Stimulated activated CD8-positive, alpha-beta memory T cell treated with anti-CD3 and anti-CD28 coated beads, Interleukin-4, amount 100 ng/mL, for 24 hours (primary cell): ENCODE measurements at places on chromosomes 7 and 10.

DNA sequence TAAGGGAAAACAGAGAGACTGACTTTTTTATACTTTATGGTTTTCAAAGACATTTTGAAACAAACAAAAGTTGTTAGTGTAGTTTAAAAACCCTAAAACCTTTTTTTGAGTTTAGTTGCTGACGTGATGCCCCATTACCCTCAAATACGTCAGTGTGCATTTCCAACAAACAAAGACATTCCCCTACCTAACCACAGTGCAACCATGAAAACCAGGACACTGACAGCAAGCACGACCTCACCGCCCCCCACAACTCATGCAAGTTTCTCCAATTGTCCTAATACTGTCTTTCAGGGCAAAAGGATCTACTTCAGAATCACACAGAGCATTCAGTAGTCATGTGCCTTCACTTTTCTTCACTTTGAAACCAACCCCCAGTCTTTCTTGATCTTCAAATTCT is 75.0 kb downstream of the WNT2 start:
- DNase-seq, result no peak

- no peak for DNase-seq
These were observed 57.4 kb upstream of the EGFR start for GRCh38 chr7:54961391-54961790.

DNA sequence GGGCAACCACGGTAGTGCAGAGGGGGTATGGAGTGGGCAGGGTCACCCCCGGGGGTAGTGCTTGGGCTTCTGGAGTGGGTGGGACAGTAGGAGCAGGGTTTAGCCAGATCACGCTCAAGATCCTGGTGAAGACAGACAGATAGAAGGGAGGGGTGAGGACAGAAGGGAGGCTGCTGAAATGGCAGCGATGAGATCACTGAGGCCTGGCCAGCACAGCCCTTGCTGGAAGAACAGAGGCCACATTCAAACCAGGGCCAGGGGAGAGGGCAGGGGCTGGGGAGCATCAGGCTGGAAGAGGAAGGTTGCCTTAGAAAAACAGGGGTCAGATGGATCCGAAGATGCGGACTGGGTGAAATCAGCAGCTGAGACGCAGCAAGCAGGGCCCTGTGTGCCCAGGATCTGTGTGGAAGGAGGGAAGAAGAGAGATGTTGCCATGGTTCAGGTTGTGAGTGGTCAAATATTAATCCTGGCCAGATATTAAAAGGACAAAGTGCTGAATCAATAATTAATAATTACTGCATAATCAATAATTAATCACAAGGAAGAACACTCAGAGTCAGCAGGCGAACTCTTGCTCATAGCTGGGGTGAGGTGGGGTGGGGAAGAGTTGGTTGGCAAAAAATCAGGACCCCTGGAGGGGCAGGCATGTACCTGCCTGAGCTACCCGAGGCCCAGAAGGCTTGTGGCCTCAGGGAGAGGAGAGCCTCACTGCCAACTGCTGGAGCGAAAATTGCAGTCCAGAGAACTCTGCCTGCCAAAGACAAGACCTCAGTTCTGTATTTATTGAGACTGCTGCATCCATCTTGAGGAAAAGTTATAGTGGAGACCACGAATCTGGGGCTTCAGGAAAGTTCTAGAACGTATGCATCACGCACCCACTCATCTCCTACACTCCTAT is 105.7 kb downstream of the GRB10 start:
- no peak for DNase-seq

DNA sequence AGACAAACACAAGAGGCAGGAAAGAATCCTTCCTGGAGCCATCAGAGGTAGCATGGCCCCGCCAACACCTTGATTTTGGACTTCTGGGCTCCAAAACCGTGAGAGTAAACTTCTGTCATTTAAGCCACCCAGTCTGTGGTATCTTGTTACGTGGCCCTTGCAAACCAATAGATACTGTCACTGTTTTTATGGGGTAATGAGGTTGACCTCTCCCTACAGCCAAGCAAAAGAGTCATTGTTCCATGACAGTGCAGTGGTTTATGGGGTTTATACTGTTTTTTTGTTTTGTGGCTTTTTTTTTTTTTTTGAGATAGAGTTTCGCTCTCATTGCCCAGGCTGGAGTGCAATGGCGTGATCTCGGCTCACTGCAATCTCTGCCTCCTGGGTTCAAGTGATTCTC is 32.8 kb downstream of the KIAA1549 start:
- DNase-seq, result no peak

DNA sequence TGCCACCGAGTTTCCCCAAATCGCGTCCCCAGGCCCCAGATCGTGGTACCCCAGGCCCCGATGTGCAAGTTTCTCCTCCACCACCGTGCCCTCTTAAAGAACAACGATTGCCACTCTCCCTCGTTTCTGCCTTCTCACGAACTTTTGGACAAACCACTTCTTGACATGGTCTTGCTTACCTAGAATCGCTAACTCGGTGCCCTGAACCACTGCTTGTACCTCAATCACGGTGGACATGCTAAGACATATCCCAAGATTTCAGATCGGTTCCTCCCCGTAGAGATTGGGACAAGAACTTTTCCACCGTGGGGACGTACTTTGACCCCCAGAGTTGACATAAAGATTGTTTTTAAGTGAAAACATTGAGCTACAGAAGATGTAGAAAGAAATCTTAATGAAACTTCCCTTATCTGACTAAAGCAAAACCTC is 477 bp upstream of the ZC3HAV1 start:
- no peak for DNase-seq

DNA sequence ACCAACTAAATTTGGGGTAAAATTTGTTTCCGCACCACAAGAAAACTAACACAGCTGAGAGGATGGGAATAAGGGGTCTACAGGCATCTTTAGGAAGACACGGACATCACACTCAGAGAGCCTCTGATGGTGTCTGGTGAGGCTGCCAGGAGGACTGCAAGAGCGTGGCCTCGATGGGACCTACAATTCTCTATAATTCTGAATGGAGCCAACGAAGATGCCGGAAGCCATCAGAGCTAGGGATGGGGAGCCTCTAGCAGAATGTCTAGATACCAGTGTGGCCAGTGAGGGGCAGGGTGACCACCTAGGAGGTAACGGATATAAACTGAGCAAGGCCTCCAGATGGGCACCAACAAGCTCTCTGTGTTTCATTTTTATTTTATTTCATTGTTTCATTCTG is 7.5 kb downstream of the GRID1 start:
- no peak for DNase-seq

DNA sequence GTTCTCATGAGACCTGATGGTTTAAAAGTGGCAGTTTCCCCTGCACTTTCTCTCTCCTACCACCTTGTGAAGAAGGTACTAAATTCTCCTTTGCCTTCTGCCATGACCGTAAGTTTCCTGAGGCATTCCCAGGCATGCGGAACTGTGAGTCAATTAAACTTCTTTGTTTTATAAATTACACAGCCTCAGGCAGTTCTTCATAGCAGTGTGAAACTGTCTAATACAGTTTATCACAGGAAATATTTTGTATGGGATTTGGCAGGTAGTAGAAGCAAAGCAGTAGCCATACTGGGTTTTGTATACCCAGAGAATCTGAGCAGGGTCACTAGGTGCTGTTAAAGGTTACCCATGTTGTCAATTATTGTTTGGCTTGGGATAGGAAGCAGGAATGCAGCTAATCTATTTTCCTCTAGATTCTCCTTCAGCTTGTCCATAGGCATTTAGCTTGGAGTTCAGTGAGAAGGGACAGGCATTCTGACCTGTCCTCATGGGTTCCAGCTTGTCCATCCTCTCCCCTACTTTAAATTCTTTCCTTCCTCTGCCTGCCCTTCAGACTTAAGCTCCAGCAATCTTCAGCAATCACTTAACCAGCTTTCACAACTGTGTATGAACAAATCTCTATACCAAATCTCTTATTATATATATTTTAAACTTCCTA is 186.7 kb downstream of the PCLO start:
- DNase-seq, result no peak

DNA sequence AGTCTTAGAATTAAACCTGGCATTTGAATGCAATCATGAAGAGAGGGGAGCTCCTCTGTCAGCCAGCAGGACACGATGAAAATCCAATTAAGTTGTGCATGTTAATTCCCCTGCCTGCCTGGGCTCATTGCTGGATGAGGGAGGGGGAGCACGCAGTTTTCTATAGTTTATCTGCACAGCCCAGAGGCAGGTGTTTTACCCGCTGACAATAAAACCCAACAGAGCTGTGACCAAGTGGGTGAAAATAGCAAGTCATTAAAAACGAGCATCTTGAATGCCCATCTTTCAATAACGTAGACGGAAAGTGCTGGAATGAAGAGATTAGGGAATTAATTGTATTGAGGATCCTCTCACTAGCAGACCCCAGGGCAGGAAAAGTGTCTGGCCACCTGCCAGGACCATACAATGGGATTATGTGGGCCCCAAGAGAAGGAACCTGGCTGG is 100.1 kb upstream of the FAM20C start:
- DNase-seq, result no peak

- no peak for DNase-seq
These were observed 105.0 kb downstream of the KMT2C start for GRCh38 chr7:152330827-152331226.

DNA sequence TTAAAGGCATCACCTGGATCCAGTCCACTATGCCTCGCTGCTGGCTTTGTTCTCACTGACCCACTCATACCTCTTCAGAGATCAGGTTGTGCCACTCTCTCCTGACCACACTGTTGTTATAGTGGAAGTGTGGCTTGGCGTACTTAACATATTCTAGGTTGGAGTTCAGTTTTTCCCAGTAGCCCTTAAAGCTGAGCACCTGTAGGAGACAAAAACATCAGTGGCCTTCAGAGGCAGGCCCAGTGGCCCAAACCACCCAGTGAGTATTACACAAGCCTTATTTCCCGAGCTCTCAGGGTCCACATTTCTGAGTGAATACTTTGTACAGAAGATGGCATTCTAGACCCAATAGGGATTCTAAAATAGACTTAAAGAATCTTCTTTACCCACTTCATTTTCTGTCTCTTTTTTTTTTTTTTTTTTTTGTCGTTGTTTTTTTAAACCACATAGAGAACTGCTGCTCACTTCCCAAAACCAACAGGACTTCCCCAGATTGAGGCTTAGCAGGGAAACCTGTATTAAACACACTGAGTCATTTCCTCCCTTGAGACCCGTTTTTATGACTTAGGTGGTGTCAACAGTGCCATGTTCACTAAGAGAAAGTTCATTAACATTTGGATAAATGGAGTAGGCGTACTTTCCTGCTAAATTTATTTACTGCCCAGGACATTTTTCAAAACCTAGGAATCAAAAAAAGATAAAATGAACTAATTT is 85.8 kb downstream of the GSAP start:
- DNase-seq, result no peak

DNA sequence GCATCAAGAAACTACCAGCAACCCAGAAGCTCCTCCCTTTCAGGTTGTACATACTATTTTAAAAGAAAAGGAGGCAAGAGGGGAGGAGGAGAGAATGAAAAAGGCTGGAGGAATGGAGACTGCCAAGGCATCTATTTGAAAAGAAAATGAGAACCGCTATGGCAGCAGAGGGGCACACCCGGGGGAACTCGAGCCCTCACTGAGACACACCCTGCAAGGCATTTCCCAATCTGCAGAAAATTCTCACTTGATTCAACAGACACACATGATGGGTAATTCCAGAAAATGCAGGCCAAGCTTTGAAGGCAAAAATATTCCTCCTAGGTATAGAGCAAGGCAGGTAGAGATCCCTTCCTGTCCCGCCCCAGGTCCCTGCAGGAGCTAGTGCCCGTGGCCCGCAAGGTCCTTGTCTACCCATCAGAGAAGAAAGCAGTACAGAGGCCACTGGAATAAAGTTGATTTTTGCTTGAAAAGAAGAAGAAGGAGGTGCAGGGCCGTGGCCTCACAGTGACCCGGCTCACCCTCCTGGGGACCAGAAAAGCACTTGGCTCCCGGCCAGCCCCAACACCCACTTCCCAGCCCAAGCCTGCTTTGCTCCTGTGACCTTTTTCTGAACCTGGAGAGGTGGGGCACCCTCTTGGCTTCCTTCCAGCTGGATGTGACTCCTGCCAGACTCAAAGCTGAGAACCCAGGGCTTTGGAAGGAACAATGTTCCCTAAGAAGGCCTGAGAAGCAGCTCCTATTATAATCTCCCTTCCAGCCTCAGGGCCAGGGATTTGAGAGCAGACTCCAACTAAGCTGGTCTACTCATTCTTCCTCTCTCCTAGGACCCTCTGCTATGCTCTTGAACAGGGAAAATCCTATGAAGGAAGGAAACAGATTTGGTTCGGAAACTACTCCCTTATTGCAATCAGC is 6.2 kb upstream of the PIK3CG start:
- DNase-seq, result no peak
